Epithelial cell of prostate (primary cell): ENCODE measurements at places on chromosomes 5 and 9.

DNA sequence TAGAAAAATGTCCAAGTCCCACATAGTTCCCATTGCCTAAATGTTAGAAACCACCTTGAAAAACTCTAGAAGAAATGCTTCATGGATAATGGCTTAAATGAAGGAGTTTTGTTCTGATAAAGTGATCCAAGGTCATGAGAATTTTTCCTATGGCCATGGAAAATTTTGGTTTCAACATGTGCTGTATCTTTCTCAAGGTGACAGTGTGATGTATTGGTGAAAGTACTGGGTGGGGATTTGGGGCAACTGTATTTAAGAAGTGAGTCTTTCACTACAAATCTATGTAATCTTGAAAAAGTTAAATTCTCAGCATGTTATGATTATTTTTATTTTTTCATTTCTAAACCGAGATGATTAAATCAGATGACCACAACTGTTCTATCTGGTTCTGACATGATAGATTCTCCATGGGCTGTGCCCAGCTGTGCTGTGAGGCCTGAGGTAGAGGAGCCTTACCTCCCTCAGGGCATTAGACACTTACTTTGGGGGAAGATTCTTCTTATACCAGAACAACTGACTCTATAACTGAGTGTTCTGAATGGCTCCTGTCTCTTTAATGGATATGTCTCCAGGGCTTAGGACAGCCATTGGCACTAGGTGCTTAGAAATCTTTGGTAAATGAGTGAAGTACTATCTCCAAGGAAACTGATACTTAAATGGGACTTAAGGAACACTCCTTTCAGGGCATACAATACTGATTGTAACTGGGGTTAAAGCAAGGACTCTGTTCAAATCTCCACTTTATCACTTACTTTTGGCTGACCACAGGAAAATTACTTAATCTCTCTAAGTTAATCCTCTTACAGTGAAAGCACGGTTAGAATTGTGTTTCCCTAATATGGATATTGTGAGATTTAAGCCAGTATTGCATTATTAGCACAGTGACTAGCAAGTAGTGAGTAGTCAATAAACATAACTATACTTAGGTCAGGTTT is 397.4 kb upstream of the MEF2C start:
- no peak for DNase-seq

- no peak for DNase-seq
Measured at GRCh38 chr5:40554054-40554453, 125.7 kb upstream of the PTGER4 start.

DNA sequence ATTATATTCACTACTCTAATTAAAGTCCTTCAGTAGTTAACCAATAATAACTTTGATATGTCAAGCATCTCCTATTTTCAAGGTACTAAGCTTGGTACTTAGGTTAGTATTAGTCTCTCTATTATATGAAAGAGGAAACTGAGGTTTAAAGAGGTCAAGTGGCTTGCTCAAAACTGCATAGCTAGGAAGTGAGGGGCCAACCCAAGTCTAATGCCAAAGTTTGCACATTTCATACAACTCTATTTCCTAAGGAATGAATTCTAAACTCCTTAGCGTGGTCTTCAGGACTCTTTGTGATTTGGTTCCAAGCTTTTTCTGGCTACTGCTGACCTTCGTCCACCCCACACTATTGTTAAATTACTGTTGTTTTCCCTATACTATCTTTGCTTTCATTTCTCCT is 9.9 kb upstream of the SHOC1 start:
- DNase-seq = no peak

DNA sequence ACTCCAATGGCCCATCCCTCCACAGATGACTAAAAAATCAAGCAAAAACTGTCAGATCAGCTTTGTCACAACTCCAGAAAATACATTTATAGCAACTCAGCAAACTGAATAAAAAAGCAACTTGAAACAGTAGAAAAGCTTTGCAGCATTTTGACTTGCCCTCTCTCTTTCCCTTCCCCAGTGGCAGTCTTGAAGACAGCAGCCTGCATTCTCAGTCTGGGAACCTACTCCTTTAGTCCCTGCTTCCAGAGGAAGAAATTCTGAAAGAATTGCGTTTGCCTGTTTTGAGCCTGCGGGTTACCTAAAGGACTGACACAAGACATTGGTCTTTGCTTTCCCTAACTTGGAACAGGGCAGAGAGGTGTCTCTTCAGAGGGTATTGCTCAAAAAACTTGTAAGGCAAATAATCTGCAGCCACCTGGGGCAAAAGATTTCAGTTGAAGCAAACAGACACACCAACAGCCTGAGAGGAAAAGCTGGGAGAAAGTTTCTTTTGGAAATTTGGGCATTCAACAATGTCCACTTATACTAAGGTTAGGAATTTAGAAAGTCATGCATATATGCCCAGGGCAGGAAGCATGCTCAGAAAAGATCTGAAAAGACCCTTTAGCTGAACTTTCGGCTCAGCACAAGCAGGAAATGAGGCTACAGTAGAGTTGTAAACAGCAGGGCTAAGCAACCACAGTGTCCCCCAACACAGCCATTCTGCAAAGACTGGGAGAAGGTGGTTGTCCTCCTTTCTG is 15.2 kb upstream of the SLC35D2 start:
- DNase-seq = no peak

DNA sequence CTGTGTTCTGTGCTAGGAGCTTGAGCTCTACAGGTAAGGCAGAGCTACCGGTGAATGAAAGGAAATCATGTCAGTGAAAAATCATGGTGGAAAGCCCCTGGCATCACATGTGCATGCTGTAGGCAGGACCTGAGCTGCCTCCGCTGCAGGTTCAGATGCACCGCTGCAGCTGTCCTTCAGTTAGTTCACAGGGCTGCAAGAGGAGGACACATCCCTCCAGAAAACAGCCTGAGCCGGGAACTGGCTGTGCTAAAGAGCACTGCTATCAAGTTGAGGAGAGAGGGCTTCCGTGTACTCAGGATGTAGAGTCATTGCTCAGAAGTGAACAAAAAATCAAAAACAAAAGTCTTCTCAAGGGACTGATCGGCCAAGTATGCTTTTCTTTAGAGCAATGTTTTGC is 138.6 kb downstream of the ERCC6L2 start:
- no peak for DNase-seq

DNA sequence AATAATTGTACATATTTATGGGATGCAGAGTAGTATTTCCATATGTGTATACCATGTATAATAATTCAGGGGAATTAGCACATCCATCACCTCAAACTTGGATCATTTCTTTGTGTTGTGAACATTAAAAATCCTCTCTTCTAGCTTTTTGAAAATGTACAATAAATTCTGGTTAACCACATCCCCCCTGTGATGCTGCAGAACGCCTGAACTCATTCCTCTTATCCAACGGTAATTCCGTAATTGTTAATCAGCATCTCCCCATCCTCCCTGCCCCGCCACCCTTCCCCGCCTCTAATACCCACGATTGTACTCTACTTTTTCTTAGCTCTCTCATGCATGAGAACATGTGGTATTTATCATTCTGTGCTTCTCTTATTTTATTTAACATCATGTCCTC is 127.7 kb upstream of the ANKRD55 start:
- DNase-seq = no peak

GRCh38 chr9:130563797-130564196 is 15.6 kb upstream of the FUBP3 start:
- no peak for DNase-seq

DNA sequence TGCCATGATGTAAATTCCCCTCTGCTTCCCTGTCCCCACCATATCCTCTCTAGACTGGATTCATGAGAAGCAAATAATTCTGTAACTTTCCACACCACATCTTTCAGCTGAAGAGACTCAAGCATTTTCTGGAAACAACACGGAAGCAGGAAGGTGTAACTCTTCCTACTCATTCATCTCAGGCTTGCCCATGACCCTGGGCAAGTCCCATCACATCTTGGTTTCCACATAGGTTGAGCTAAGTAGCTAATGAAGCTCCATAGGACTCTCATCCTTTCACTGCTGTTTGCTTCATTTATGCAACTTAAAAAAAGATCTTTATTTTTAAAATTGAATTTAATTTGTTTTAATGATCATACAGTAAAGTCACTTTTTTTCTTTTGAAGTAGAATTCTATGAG is 32.7 kb upstream of the STARD4 start:
- peak; percentile 53 for DNase-seq

DNA sequence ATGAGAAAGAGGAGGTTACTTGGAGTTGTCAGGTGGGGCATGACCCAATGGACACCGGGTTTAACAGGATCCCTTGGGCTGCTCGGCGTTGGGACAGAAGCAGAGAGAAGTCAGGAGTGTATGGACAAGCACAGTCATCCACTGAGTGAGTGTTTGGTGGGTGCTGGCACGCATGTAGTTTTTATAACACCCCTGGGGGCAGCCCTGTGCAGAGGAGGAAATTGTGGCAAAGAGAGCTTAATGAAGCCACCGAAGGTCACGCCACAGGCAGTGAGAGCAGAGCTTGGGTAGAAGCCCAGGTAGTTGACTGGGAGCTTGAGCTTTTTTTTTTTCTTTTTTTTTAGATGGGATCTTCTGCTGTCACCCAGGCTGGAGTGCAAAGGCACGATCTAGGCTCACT is 43.2 kb upstream of the IER5L start:
- DNase-seq = no peak

- no peak for DNase-seq
Measured at GRCh38 chr9:117746263-117746662, 42.1 kb downstream of the TLR4 start.

- DNase-seq = no peak
Measured at GRCh38 chr5:133391354-133392136, 220.8 kb downstream of the FSTL4 start.

DNA sequence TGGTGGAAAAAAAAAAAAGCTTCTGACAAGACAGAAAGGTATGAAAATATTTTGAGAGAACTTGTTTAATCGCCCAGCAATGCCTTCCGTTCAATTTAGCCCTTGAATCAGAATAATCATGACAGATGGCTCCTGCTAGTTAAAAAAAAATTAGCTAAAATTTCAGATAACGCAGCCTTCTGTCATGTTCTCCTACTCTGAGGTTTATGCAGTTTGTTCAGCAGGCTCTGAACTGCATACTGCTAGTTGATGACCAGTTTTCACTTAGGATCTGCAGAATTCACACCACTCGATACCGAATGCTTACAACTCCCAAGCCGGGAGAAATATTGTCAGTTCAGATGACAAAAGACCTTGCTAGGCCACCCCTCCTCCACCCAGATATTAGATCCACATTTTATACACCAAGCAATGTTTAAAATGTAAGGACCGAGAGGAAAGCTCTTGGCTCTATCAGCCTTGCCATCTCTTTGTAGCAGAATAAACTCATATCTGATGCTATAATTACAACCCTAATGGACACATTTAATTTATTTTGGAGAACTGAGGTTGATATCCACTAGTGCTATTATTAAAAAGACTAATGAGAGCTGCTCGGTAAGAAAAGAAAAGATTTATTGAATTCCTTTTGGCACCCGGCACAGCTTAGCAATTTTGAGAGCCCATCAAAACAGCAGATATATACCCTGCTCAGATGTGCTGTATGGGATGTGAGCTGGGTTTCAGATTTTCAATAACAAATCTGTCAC is 322.8 kb downstream of the GLIS3 start:
- no peak for DNase-seq

GRCh38 chr5:112024769-112025168 is 267.8 kb upstream of the NREP start:
- DNase-seq = no peak

DNA sequence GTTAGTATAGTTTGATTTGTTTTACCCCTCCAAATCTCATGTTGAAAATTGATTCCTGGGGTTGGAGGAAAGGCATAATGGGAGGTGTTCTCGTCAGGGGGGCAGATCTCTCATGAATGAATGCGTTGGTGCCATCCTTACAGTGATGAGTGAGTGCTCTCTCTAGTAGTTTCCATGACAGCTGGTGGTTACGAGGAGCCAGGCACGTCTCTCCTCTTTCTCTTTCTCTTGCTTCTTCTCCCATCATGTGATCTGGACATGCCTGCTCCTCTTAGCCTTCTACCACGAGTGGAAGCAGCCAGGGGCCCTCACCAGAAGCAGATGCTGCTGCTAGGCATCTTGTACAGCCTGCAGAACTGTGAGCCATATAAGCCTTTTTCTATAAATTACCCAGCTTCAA is 454.1 kb downstream of the EFNA5 start:
- DNase-seq = no peak

- no peak for DNase-seq
Measured at GRCh38 chr5:98916540-98916939, 12.3 kb downstream of the CHD1 start.
